ENCODE measurements at places on chromosomes 2 and 18.

GRCh38 chr2:26529406-26530239, 51.7 kb upstream of the OTOF start:
- no peak for DNase-seq

GRCh38 chr18:31064130-31064529, 21.6 kb upstream of the DSC3 start:
- no peak for DNase-seq

DNA sequence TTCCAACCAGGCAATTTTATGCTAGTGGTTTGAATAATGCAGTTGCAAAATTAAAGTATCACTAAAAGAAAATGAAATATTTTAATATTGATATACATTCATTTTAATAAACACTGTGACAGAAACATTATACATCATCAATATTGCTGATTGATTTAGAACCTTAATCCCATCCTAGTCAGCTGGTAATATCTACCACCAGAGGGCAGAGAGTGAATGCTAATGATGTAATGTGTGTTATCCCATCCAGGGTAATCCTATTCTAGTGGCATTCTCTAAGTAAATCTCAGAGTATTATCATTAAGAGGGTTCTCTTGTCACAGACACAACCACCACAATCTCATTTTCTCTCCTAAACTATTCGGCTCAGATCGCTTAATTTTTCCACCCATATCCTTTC, 477.4 kb downstream of the CPS1 start:
- no peak for DNase-seq

GRCh38 chr2:59413751-59414570, 1139.5 kb downstream of the BCL11A start:
- DNase-seq, result no peak

- no peak for DNase-seq
These were observed 140.4 kb downstream of the MYO1B start for GRCh38 chr2:191385416-191386160.

GRCh38 chr2:216688731-216689340, 6.5 kb downstream of the IGFBP5 start:
- no peak for DNase-seq
